NCI-H526 treated with DMSO at 0.1 percent for 48 hours (cell line): ENCODE measurements at places on chromosomes 2 and 18.

DNA sequence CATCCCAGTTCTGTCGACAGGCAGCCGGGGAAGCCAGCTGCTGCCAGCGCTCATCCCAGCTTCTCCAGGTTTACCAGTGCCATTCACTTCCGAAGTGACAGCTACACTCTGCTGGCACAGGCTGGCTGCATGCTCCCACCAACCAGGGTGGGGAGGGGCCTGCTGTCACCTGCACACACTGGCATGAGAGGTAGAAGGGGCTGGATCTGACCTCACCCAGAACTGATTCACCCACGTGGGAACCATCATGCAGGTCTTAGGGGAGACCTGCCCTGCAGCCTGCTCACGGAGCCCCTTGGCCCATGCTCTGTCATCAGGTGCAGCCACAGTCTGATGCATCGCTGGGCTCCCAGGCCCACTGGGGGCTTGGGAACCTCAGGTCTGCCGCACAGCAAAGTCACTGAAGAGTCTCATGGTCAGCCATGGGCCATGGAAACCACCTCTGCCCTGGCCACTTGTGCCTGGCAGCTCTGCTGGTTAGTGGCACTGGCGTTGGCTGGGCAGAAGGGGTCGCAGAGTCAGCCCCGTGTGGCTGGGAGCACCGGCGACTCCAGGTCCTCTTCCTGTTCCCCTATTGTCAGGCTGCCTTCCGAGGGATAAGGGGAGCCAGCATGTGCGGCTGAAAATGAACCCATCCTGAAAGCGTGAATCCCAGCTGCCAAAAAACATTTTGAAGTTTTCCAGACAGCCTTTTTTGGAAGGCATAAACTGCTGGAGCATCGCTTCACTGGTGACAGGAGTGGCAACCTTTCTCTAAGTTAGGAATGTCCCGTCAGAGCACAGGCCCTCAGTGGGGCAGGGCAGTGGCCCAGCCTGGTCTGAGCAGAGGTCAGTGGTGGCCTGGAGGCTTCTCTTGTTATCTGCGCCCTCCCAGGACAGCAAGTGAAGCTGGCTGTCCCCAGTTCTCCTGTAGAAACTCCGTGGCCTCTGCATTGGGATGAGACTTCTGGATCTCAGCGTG, 157.8 kb downstream of the SEPTIN10 start:
- no peak for DNase-seq

DNA sequence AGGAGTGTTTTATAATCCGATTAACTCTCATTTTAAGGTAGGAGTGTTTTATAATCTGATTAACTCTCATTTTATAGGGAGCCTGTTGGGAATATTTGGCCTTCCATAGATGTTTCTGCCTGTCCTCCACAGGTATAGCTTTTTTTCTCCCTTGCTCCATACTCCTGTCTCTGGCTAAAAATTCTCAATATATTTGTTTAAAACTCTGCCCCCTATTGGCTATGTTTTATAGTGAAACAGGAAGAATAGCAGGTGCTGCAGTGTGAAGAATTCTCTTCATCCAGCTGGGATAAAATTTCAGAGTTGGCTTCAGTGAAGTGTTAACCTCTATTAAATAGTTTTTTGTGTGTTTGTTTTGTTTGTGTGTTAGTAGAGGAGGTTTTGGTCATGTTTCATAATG, 1046.0 kb upstream of the TMEFF2 start:
- DNase-seq: peak; percentile 5

DNA sequence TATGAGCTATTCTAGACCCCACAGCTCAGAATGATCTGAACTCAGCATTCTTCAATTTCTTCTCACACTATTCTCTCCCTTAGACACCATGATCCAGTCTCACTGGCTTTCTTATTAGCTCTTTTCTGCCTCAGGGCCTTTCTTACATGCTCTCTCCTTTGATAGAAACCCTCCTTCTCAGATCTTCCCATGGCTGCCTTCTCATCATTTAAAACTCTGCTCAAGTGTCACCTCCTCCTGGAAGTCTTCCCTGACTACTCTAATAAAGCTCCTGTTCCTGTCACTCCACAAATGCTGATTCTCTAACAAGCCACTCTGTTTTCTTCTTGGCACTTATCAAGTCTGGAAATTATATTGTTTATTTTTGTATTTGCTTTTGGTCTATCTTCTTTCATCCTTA, 131.1 kb downstream of the HNMT start:
- no peak for DNase-seq

DNA sequence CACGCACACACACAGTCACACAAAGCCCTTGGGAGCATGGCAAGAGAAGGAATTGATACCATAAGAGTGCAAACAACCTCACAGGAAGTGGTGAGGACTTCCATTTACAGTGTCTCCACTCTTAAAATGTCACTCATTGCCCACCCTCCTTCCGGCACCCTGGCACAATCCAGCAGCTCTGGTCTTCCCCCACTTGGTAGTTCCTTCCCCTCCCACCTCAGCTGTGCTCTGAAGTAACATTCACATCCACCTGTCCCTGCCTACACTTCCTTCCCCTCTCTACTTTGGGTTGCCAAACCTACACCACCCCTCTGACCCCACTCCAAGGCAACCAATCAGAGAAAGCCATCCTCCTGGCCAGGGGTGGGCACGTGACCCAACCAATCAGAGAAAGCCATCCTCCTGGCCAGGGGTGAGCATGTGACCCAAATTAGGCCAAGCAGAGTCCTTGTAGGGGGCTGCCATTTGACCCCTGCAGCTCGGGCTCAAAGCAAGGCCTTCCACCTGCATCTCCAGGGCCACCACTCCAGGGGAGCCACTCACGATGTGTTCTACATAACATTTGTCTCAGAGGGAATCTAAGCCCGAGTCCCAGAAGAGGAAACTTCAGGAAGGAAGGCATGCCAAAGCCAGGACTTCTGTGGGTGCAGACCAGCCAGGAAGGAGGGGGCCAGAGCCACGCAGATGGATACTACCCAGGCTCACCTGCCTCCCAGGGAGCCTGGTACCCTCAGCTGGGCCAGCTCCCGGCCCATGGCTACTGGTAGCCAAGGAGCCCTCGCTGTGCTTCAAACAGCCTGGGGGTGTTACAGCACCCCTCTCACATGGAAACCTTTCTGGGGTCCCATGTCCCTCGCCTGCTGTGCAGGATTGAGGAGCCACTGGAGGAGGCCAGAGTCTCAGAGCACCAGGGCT, 21.2 kb downstream of the CYP26B1 start:
- no peak for DNase-seq

DNA sequence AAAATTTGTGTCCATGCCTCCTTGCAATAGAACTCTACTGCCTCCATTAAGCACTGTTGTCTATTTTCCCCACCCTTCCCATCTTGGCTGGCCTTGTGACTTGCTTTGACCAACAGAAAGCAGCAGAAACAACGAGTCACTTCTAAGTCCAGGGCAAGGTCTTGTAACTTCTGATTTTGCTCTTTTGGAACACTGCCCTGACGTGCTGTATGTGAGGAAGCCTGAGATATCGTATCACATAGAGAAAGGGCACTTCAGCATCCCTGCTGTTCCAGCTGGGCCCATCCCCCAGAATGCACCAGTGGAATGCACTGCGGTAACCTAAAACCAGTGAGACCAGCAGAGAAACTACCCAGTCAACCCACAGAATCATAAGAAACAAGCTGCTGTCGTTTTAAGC, 28.1 kb downstream of the NCKAP1 start:
- no peak for DNase-seq

DNA sequence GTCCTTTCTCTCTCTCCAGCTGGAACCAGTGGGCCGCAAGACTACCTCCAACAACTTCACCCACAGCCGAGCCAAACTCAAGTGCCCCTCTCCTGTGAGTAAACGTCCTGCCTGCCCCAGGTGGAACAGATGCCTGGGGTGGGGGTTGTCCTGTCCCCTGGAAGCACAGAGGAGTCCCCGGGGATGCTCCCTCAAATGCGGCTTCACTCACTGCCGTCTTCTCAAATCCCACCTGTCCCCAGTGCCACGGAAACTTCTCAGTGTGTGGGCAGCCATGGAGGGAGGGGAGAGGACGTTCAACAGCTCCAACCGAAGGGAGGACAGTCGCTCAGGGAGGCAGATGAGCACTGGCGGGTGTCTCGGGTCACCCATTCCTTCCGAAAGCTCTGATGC, 110.7 kb upstream of the PPP1CB start:
- DNase-seq: no peak

DNA sequence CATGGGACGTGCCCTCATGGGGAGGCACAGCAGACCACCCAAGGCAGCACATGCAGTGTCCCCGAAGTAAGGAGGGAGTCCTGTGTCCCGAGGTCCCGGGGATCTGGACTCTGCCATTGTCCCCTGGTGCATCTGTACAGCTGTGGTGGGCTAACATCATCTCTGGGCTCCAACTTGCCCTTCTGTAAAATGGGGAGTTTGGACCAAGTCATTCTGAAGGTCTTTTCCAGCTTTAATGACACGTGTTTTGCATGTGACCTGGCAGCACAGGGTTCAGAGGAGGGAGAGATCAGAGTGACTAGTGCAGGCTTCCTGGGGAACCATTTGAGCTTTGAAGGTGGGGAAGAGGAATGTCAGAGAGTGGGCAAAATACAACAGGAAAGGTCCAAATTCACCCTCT, 21.5 kb downstream of the ITM2C start:
- DNase-seq: no peak

- no peak for DNase-seq
Measured at GRCh38 chr2:120736202-120736623, 545 bp downstream of the GLI2 start.

- DNase-seq: no peak
Measured at GRCh38 chr2:85104228-85104627, 29.0 kb upstream of the TCF7L1 start.

GRCh38 chr18:71370671-71371445, 1082.0 kb downstream of the SOCS6 start:
- DNase-seq: no peak

- no peak for DNase-seq
Measured at GRCh38 chr2:101732199-101732598, 34.7 kb downstream of the MAP4K4 start.

DNA sequence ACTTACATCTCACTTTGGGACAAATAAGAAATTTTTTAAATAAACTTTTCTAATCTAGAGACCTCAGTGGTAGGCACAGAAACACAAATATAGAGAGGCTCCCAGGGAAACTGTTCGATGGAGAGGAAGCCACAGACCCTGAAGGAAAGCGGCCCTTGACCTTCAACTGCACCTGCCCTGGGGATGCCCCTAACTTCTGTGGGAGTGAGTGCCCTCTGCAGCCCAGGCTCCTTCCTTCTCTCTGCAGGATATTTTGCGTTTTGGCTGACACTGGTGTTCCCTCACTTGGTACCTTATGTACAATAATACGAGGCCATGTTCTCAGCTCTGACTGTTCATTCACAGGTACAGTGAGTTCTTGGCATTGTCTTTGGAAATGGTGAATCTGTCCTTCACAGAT, 64.8 kb upstream of the MAL start:
- no peak for DNase-seq

GRCh38 chr2:62475172-62476011, 30.6 kb downstream of the TMEM17 start:
- DNase-seq: no peak

- no peak for DNase-seq
Measured at GRCh38 chr2:168171059-168171762, 76.2 kb downstream of the STK39 start.

DNA sequence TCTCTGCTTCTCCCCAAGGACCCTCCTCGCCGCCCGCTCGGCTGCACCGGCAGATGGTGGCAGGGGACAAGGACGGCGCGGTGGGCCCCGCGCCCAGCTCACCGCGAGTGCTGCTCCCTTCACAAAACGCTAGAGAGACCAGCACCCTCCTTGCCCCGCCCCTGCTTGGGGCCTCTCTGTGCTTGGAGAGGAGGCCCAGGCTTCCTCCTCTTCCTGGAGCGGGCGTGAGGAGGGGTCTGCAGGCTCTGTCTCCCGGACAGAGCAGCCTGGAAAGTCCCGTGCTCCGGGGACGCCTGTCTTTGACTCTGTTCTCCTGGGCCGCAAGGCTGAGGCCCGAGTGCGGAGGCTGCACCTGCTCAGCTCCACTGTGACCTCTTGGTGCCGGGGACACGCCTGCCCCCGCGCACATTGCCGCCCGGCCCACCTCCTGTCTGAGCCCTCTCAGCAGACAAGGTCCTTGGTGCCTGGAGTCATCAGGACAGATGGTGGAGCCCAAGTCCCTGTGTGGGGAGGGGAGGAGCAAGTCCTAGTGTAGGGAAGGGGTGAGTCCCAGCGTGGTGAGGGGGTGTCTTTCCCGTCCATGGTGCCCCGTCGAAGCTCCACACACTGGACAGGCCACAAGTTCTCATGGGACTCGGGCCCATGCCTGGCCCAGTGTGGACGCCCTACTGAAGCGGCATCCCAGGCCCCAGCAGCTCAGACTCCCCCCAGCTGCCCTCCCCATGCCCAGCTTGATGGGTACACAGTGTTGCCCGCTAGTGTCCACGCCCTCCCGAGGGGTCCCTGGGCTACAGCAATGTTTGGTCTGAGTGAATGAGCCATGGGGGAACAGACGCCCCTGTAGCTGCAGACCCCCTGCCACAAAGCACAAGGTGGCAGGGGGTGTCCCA, 33.8 kb downstream of the RTP5 start:
- no peak for DNase-seq

DNA sequence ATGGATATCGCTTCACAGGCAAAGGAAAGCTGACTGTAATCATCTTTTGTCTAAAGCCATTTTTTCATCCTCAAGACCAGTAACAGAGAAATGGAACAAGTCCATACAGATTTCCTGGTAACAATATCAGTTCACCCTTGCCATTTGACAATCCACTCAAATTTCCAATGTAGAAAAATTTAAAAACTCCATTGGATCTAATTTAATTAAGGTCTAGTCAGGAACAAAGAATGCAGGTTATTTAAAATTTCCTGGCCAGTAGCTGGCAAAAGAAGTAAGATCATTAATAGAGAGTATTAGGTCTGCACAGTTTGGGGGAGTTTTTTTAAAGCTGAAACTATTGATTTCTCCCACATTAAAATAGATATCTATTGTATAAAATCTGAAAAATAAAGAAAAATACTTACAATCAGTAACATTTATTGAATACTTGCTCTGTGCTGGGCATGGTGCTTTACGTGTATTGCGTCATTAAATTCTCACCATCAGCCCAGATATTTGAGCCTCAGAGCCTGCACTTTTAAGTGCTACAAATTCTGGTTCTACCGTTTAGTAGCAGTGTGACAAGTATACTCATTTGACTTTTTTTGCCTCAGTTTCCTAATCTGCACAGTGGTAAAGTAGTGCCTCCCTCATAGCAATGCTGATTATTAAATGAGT, 41.8 kb downstream of the SMARCAL1 start:
- DNase-seq: no peak

DNA sequence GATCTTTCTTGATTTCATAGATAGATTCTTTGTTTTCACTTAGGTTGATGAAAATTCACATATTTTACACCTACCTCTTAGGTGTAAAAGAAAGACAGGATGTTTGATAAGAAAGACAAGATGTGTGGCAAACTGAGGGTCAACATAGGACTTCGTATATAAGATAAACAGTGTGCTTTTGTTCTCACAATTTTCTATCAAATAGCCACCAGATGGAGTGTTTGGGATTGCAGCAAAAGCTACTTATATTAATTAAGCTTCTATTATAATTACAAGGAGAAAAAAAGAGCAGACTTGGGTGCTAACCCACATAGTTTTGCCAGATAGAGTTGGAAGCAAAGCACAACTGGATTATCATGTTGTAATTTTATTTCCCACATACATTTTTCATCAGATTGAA, 232.9 kb downstream of the CDH7 start:
- peak; percentile 5 for DNase-seq
